ENCODE measurements at places on chromosomes 12 and 14.

GRCh38 chr14:21987937-21988336, 314.3 kb upstream of the OR4E1 start:
- H3K27me3 ChIP-seq = peaks cover 4% of the 10 kb centered on the region
- no peaks in the 10 kb centered on the region for H3K36me3 ChIP-seq
- no peak overlapping the region for H3K4me3 ChIP-seq
- H3K27ac ChIP-seq = no peak overlapping the region
- DNase-seq = no peak

- no peak overlapping the region for H3K27ac ChIP-seq
- no peaks in the 10 kb centered on the region for H3K4me1 ChIP-seq
- no peak overlapping the region for H3K4me3 ChIP-seq
- peaks cover 3% of the 10 kb centered on the region for H3K36me3 ChIP-seq
Measured at GRCh38 chr12:70227911-70228310, 15.3 kb upstream of the CNOT2 start.

- H3K4me3 ChIP-seq = no peak overlapping the region
- H3K36me3 ChIP-seq = peaks cover 39% of the 10 kb centered on the region
- no peak for DNase-seq
- H3K27ac ChIP-seq = no peak overlapping the region
- H3K4me1 ChIP-seq = no peaks in the 10 kb centered on the region
- H3K27me3 ChIP-seq = no peaks in the 10 kb centered on the region
Measured at GRCh38 chr12:70351076-70351475, 15.0 kb upstream of the KCNMB4 start.

GRCh38 chr14:99081880-99082279, 190.1 kb downstream of the BCL11B start:
- H3K4me1 ChIP-seq = no peaks in the 10 kb centered on the region
- DNase-seq = no peak
- no peak overlapping the region for H3K4me3 ChIP-seq
- no peaks in the 10 kb centered on the region for H3K36me3 ChIP-seq

DNA sequence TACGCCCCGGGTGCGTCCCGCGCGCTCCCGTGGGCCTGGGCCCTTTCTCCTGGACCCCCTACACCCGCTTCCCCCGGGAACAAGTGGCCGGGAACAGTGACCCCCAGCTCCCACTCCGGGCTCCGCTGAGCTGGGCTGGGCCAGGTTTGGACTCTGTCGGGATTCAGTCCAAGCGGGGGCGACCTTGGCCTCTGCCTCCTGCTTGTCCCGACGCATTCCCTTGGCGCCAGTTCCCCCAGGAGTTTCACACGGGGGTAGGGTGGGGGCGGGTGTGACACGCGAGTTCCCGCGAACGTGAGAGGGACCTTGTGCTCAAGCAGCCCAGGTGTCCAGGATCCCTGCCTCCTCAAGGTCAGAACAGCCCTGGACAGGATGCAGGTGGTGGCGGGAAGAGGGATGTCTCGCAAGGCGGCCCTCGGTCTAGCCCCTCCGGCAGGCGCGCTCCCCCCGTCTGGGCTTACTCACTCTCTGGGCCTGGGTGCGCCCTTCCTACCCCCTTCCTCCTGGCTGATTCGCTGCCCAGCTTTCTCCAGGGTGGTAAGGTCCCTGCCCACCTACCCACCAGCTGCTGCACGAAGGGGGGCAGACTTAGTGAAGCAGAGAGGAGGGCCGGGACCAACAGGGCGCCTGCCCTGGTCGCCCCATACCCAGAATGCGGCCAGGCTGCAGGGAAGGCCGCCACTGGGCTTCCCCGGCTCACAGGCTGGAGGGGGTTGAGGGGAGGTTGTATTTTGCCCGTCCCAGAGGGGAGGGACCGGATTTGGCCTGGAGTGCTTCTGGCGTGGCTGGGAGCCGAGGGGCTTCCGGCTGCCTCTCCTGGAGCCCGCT, 862 bp downstream of the CRIP2 start:
- no peaks in the 10 kb centered on the region for H3K27me3 ChIP-seq
- peak overlapping the region; percentile 77 for H3K4me3 ChIP-seq
- H3K27ac ChIP-seq = peak overlapping the region; percentile 89
- H3K36me3 ChIP-seq = peaks cover 2% of the 10 kb centered on the region
- DNase-seq = no peak

- H3K27me3 ChIP-seq = no peaks in the 10 kb centered on the region
- no peak overlapping the region for H3K4me3 ChIP-seq
- DNase-seq = no peak
- peaks cover 19% of the 10 kb centered on the region for H3K36me3 ChIP-seq
Measured at GRCh38 chr12:6461401-6462233, 8.9 kb downstream of the VAMP1 start.

Measured in osteocyte (in vitro differentiated cells).